Activated naive CD4-positive, alpha-beta T cell treated with anti-CD3 and anti-CD28 coated beads, Interleukin-2, amount 10 ng/mL, durations not matched to agents 5 hours and 36 hours (primary cell): ENCODE measurements at places on chromosomes 7 and 10. TPM values are rescaled to one million over a fixed set of nuclear protein-coding genes. Genes with fewer than 3 reads are reported as not detected.

Gene ZKSCAN5
- 11.8 TPM for total RNA-seq

Gene ABCC2
- total RNA-seq = 1.7 TPM

Gene WEE2
- not detected for total RNA-seq

Gene INMT
- total RNA-seq = 0.99 TPM

Gene DRGX
- total RNA-seq = not detected

Gene DLG5
- 7.0 TPM for total RNA-seq

Gene CYP2E1
- total RNA-seq = 0.30 TPM

Gene LAMB1
- not detected for total RNA-seq

Gene VTI1A
- 33.9 TPM for total RNA-seq

Gene RNF133
- total RNA-seq = not detected

Gene LIPF
- not detected for total RNA-seq

Gene BEND7
- total RNA-seq = not detected

Gene TMEM178B
- total RNA-seq = 2.6 TPM

Gene CPA2
- not detected for total RNA-seq

Gene STYXL1
- 27.4 TPM for total RNA-seq

Gene RBAK
- 15.8 TPM for total RNA-seq

Gene NUTM2E
- 0.20 TPM for total RNA-seq

Gene LMBR1
- total RNA-seq = 52.5 TPM

Gene GBX1
- total RNA-seq = not detected

Gene AZGP1
- not detected for total RNA-seq

Gene GJD4
- not detected for total RNA-seq

Gene MOGAT3
- total RNA-seq = not detected

Gene HOGA1
- total RNA-seq = not detected

Gene GOLGA7B
- total RNA-seq = 15.0 TPM
